ENCODE measurements at places on chromosomes 16 and 17.

GRCh38 chr17:61593426-61593825, 2.4 kb upstream of the NACA2 start:
- DNase-seq: peak; percentile 30

GRCh38 chr17:40541060-40541872, 24.0 kb downstream of the CCR7 start:
- no peak for DNase-seq

GRCh38 chr16:129075-129474, 9.4 kb downstream of the NPRL3 start:
- no peak for DNase-seq

GRCh38 chr17:77196251-77196650, 55.5 kb downstream of the SEC14L1 start:
- DNase-seq: no peak

- DNase-seq: no peak
These were observed 2.7 kb downstream of the SPNS2 start for GRCh38 chr17:4501295-4501949.

- no peak for DNase-seq
These were observed 450.8 kb upstream of the HSBP1 start for GRCh38 chr16:83356986-83357385.

DNA sequence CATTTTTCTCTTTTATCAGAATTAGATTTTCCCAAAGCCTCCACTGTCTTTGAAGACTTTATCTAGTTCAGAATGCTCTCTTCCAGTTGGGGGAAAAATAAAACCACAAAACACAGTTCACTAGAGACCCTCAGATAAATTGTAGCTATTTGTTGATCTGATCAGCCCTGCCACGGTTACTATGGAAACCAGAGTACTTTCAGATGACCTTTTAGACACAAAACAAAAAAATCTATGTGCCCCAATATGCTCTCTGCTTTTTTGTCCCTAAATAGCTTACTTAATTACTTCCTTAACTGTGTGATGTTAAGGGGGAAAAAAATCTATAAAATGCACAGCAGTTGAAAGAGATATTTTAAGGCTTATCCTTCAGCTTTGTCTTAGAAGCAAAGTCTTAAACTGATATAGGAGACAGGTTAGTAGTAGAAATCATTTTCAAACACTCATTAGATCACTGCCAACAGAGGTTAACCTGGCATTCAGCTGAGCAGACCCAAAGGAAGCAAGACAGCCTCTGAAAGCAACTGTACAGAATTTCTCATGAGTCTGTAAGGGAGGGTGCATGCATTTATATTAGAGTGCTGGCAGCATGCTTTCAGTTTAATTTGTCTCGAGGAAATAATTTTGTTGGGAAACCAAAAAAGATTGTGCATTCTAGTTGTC, 129.9 kb upstream of the CACNG5 start:
- DNase-seq: no peak

DNA sequence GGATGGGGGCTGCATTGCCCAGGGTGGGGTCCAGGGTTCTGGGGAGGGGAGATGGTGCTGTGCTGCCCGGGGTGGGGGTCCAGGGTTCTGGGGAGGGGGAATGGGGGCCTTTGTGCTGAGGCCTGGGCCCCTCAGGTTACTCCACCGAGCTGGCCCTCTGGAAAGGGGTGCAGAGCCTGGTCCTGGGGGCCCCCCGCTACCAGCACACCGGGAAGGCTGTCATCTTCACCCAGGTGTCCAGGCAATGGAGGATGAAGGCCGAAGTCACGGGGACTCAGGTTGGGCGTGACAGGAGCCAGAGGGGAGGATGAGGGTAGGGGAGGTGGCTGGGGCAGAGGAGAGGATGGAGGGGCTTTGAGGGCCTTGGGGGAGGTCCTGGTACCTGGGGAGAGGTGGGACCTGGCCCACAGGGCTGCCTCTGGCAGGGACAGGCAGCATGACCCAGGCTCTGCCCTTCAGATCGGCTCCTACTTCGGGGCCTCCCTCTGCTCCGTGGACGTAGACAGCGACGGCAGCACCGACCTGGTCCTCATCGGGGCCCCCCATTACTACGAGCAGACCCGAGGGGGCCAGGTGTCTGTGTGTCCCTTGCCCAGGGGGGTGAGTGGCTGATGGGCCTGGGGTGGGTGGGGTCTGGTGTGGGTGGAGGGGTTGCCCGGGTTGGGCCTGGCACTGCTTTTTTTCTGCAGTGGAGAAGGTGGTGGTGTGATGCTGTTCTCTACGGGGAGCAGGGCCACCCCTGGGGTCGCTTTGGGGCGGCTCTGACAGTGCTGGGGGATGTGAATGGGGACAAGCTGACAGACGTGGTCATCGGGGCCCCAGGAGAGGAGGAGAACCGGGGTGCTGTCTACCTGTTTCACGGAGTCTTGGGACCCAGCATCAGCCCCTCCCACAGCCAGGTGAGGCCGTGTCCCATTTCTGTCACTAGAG, 7.8 kb downstream of the ITGAX start:
- no peak for DNase-seq

DNA sequence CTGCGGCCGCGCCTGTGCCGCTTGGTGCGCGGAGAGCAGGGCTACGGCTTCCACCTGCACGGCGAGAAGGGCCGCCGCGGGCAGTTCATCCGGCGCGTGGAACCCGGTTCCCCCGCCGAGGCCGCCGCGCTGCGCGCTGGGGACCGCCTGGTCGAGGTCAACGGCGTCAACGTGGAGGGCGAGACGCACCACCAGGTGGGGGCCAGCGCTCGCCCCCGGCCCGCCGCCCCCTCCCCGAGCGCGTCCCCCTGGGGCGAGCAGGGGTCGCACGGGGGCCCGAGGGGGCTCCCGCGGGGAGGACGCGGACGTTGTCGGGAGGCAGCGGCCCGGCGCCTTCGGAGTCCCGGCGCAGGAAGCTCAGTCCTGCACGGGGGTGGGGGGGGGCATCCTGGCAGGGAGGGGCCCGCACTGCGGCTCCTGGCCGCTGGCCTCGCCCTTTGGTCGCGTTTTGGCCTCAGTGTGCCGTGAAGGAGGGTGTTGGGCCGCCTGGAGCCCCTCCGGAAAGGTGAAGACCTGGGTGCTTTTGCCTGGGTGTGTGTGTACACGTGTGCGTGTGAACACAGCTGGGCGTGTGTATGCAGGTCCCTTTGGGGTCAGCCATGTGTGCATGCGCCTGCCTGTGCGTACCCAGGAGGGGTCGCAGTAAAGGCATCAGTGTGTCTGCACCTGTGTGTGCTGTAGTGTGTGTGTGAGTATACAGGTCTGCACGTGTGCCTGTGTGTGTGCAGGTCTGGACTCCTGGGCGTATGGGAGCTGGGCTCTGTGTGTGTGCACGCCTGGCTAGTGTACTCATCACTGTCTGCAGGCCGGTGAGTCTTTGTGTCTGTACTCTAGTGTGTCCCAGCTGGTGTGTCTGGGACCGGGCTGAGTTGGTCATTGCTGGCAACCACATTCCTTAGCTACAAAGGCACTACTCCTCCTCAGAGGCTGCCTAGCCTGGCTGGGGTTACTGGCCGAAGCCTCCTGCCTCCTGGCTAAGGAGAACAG, 615 bp downstream of the NHERF2 start:
- no peak for DNase-seq

- DNase-seq: no peak
These were observed 156.9 kb upstream of the CES5A start for GRCh38 chr16:56032072-56032471.

GRCh38 chr17:17445925-17446665, 30.7 kb upstream of the MED9 start:
- DNase-seq: peak; percentile 78

- DNase-seq: no peak
These were observed 2.6 kb downstream of the NUP88 start for GRCh38 chr17:5416901-5417300.

GRCh38 chr16:55100100-55100499, 169.4 kb downstream of the IRX5 start:
- DNase-seq: no peak

DNA sequence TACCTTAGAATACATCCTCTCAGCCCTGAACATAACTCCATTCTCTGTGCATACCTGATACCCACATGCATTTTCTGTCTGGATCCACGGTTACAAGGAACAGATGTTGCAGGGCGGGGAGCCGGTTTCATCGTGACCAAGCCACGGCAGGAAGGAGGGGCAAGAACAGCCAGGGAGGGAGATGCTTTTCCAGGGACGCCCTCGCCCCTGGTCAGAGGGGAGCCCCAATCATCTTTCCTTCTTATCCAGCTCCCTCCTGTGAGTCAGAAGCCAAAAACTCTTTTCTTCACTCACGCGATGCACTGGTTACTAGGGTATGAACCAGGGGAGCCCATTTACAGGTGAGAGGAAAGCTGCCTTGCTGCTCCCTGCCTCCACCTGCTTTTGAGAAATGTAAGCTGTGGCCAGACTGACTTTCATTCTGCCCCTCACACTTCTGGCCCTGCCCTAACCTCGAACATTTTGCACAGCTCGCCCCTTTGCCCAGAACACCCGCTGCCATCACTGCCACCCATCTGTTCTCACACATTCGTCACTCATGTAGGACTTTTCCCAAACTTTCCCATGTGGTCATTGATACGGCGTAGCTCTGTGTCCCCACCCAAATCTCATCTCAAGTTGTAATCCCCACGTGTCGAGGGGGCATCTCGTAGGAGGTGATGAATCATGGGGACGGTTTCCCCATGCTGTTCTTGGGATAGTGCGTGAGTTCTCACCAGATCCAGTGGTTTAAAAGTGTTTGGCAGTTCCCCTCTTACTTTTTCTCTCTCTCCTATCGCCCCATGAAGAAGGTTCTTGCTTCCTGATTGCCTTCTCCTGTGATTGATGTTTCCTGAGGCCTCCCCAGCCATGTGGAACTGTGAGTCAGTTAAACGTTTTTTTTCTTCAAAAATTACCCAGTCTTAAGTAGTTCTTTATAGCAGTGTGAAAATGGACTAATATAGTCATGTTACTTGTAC, 20.5 kb downstream of the FOXL1 start:
- DNase-seq: no peak

- no peak for DNase-seq
These were observed 120.6 kb upstream of the FOXF1 start for GRCh38 chr16:86389566-86390328.

DNA sequence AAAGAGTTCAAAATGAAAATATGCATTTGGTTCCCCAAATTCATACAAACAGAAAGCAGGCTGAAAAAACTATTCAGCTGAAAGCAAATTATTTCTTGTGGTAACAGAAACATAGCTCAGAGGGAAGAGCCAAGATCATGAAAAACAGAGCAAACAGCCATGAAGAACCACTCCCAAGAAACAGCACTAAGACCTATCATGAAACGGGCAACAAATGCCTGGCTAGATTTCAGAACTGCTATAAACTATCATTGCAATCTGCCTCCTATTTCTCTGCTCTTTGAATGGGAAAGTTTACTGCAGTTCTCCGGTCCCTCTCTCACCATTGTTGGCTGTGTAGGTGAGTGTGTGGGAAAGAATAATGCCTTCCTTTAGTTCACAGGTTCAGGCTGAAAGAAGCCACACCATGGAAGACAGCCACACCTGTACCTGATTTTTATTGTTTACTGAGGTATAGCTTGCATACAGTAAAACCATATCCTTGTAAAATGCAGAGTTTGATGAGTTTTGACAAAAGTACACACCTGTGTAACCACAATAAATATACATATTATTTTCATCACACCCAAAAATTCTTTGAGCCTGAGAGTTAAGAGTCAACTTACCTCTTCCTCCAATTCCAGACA, 48.2 kb downstream of the CEP112 start:
- DNase-seq: no peak

Measured in fibroblast of gingiva (primary cell).